ENCODE measurements at places on chromosomes 1 and 21.

- no peak for DNase-seq
Observed at GRCh38 chr1:50699795-50700194, 260.3 kb downstream of the FAF1 start.

DNA sequence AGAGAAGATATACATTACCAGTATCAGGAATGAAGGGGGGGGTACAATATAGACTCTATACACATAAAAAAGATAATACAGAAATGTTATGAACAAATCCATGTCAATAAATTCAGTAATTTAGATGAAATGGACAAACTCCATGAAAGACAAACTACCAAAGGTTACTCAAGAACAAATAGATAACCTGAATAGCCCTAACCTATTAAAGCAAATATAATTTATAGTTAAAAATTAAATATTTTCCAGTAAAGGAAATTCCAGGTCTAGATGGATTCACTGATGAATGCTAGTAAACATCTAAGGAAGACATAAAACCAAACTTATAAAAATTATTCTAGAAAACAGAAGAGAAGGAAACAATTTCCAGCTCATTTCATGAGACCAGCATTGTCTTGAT, 13.2 kb downstream of the BLZF1 start:
- no peak for DNase-seq

- no peak for DNase-seq
Observed at GRCh38 chr1:8035289-8035688, 9.2 kb upstream of the ERRFI1 start.

DNA sequence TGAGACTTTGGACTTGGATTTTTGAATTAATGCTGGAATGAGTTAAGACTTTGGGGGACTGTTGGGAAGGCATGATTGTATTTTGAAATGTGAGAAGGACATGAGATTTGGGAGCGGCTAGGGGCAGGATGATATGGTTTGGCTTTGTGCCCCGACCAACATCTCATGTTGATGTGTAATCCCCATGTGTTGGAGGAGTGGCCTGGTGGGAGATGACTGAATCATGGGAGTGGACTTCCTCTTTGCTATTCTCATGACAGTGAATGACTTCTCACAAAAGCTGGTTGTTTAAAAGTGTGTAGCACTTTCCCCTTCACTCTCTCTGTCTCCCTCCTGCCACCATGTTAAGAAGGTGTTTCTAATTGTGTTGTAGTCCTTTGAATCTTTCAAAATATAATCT, 9.3 kb upstream of the PHGDH start:
- peak; percentile 54 for DNase-seq

DNA sequence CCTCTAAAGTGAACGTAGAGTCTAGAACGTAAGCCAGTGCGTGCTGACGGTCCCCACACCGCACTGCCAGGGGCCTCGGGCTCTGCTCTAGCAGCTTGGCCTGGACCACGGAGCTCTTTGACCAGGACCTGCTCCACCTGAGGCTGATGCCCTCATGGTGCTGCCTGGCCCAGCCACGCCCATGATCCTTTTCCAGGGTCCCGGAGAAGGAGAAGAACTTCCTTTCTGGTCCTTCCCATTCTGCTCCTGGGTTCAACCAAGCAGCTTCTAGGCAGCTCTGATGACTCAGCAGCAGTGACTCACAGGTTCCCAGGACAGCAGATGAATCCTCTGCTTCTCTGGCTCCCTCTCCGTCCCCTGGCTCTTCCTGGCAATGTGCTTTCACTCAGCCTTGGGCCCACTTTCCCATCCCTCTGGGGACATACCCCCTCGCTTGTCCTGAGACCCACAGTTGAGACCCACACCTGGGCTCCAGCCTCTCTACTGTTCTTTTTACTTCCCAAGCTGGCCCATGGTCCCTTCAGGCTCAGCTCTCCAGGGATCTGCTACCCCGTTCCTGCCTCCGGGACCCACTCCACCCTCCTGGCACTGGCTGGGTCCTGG, 246.3 kb upstream of the RAB4A start:
- no peak for DNase-seq

- peak; percentile 76 for DNase-seq
Observed at GRCh38 chr1:205680073-205680851, at the start of gene SLC45A3. TSS of gene SLC45A3 (minus strand) at chr1:205680509. CDS start at chr1:205664656, 15,853 bp downstream.

DNA sequence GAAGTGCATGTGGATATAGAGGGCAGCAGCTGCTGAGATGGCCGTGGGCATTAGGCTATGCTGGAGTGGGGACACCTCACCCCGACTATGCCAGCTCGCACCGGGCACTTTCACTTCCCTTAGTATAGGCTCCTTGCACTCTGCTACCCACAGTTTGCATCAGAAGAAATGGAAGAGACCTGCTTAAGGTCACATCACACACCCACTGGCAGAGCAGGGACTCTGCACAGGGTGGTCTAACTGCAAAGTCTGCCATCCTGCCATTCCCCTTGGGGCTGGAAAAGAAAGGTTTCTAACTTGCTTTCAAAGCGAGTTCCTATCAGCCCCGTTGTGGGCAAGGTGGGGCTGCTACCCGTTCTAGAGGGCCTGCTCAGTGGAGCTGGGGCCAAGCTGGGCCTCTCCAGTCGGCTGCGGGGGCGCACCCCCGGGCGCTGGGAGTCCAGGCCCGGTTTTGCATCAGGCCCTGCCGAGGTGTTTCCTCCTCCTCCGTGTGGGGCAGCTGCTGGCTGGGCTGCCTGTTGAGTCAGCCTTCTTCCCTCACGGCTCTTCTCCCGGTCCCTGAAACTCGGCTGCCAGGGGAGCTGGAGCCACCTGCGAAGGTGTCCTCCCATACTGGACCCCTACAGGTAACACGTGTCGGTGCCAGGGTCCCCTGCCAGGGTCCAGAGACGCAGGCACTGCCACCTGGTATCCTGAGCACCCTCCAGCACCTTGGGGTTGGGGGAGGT, at the start of gene SYTL1:
Gene SYTL1 (plus strand): TSS at position 498 of the 728 bp plus-strand sequence. CDS start 3,313 bp downstream, outside the sequence.
- DNase-seq = peak; percentile 90

- DNase-seq = no peak
Observed at GRCh38 chr1:180254854-180255253, 24.8 kb downstream of the LHX4 start.

GRCh38 chr1:231774719-231775335, 148.2 kb downstream of the DISC1 start:
- peak; percentile 66 for DNase-seq

DNA sequence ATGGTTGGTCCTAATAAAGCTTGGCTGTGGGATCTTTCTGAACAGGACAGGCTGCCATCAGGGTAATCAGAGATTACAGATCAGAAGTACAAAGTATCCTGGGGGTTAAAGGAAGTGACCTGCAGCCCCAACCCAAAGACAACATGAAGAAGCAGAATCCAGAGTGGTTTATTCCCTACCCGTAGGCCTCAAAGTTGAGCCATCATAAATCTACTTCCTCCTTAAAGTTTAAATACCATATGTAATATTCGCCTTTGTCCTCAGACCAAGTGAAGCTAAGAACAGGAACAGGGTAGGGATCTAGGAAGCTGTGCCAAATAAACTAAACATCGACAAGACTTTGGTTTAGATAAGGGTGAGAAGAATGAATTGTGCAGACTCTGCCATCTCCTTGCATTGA, 15.9 kb upstream of the DHX9 start:
- no peak for DNase-seq

Data from hematopoietic multipotent progenitor cell treated with erythropoietin and hydrocortisone succinate and interleukin-3 and kit ligand, for 4 days (in vitro differentiated cells).